GM23248 (cell line): ENCODE measurements at places on chromosomes 7 and 10. TPM values are rescaled to one million over a fixed set of nuclear protein-coding genes. Genes with fewer than 3 reads are reported as not detected.
A peak's percentile ranks its signal among the peaks of the same experiment; 100 is the strongest.

DNA sequence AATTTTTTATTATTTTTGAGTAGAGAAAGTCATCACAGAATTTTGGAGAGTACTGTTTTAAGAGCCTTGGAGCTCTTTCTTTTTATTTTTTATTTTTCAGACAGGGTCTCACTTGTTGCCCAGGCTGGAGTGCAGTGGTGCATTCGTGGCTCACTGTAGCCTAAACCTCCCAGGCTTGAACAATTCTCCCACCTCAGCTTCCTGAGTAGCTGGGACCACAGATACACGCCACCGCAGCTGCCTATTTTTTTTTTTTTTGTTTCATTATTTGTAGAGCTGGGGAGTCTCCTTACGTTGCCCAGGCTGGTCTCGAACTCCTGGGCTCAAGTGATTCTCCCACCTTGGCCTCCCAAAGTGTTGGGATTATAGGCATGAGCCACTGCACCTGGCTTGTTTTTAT is 10.6 kb downstream of the CPA4 start:
- no peaks in the 10 kb centered on the region for H3K27me3 ChIP-seq
- no peak overlapping the region for H3K4me3 ChIP-seq
- no peak overlapping the region for H3K27ac ChIP-seq
- no peaks in the 10 kb centered on the region for H3K4me1 ChIP-seq

POM121L12 gene
- not detected in 2 replicates for total RNA-seq

GRCh38 chr10:8508882-8509281 is 454.4 kb downstream of the GATA3 start:
- H3K27ac ChIP-seq = no peak overlapping the region
- H3K27me3 ChIP-seq = no peaks in the 10 kb centered on the region
- DNase-seq = no peak

GRCh38 chr7:149610441-149611011 is 112.9 kb upstream of the ZNF746 start:
- H3K27me3 ChIP-seq = no peaks in the 10 kb centered on the region
- H3K4me1 ChIP-seq = no peaks in the 10 kb centered on the region
- H3K36me3 ChIP-seq = peaks cover 20% of the 10 kb centered on the region
- H3K4me3 ChIP-seq = no peak overlapping the region

- no peak overlapping the region for H3K27ac ChIP-seq
- no peaks in the 10 kb centered on the region for H3K36me3 ChIP-seq
- no peaks in the 10 kb centered on the region for H3K4me1 ChIP-seq
Observed at GRCh38 chr7:69968969-69969556, 370.8 kb downstream of the AUTS2 start.

- no peaks in the 10 kb centered on the region for H3K27me3 ChIP-seq
- no peak overlapping the region for H3K27ac ChIP-seq
- no peak overlapping the region for H3K4me3 ChIP-seq
- peak; percentile 66 for DNase-seq
- H3K36me3 ChIP-seq = no peaks in the 10 kb centered on the region
Observed at GRCh38 chr10:88194041-88194887, 330.8 kb downstream of the PTEN start.

DNA sequence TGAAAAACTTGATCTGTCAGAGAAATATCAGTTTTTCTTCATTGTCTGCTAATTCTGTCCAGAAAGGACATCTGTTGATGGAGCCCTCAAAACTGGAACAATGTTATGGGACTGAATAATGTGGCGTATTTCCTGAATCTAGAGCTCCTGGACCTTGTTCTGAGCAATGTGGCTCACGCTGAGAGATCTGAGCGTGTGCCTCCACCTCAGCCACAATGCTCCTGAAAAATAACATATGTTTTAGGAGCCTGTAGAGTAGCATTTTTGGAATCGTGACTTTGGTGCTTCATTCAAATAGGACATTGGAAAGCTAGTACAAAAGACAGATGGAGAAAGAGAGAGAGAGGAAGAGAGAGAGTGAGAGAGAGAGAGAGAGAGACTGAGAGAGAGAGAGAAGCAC is 110.3 kb downstream of the BMPER start:
- H3K4me3 ChIP-seq = no peak overlapping the region
- H3K4me1 ChIP-seq = peaks cover 32% of the 10 kb centered on the region
- no peaks in the 10 kb centered on the region for H3K27me3 ChIP-seq
- no peak overlapping the region for H3K27ac ChIP-seq

DNA sequence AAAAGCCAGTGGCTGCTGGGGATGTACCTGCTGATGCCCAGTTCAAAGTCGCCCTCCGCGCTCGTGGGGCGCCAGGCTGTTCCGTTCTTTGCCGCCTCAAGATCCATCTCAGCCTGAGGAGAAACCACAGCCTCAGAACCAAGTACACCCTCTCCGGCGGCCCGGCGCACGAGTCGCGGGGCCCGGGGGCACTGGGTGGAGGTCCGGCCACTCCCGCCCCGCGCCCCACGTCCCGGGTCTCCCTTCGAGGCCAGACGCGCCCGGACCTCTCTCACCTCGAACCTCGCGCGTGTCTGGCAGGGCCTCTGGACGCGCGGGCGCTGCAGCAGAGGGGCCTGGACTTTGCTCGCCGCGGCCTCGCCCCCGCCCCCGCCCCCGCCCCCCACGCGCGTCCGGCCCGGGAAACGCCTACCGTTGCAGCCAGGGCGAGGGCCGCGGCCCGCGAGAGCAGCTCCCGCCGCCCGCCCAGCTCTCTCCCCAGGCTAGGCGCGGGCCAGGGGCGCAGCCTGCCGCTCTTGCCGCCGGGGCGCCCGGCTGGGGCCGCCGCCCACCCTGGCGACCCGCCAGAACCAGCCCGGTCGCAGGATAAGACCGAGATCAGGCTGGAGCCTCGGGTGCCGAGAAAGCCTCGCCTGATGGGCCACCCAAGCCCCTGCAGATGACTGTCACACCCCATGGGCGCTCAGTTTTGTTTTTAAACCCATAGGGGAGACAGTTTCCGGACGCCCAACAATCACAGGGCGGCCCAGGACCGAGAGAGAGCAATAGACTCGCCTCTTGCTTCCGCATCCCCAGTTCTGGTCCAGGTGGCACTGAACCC is at the start of gene ABCB4:
Gene ABCB4 (minus strand): TSS at position 322 of the 820 bp plus-strand sequence. CDS start 215 bp downstream, at position 107.
- peaks cover 11% of the 10 kb centered on the region; the same call in 1 of the 2 replicates for H3K27me3 ChIP-seq
- H3K4me3 ChIP-seq = peak within 1 kb of the TSS; percentile 72
- H3K4me1 ChIP-seq = peaks cover 14% of the 10 kb centered on the region
- DNase-seq = peak; percentile 41

HACD1 gene
- 64.0 and 81.3 TPM in 2 replicates for total RNA-seq

HKDC1 gene
- total RNA-seq = 0.13 and 0.32 TPM in 2 replicates

MYOZ1 gene
- 0.32 TPM in 1 of 2 replicates, not detected in the other for total RNA-seq

GRCh38 chr7:105352018-105352612 is 36.6 kb downstream of the SRPK2 start:
- no peaks in the 10 kb centered on the region for H3K27me3 ChIP-seq
- peak overlapping the region; percentile 64 for H3K4me3 ChIP-seq
- peak; percentile 93 for DNase-seq
- peaks cover 37% of the 10 kb centered on the region for H3K4me1 ChIP-seq
- H3K27ac ChIP-seq = peak overlapping the region; percentile 95

DNA sequence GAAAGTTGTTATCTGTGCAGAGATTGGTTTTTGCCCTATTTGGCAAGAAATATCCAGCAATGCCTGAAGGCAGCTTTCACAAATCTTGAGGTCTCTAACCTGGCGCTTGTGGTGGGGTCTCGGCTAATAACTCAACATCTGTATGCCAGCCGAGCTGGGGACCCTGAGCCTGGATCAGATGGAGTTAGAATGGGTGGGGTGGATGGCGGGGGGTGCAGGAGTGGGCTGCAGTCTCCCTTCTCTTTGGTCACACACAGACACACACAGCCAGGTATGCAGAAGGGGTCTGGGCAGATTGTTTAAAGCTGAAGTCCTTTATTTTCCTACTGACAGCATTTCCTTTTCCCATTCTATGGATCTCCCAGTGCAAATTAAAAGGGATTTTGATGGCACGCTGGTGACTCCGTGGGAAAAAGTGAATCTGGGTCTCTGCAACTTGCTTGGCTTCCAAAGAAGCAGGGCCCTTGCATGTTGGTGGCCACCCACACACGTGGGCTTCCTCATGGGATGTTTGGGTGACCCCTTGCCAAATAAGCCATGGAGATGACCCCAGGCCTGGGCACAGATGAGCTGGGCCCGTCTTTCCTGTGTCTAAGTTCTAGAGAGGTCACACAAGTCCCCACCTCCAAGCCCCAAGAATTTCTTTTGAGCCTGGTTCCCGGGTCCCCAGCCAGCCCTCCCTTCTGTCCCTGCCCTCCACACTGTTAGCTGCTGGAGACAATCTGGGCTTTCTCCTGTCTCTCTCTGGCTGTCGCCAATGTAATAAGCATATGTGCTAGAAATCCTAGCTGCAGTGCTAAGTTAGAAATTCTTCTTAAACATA is 39.9 kb upstream of the EMX2 start:
- no peaks in the 10 kb centered on the region for H3K36me3 ChIP-seq
- DNase-seq = no peak
- peaks cover 30% of the 10 kb centered on the region for H3K4me1 ChIP-seq

PNLIPRP3 gene
- not detected in 2 replicates for total RNA-seq

DNA sequence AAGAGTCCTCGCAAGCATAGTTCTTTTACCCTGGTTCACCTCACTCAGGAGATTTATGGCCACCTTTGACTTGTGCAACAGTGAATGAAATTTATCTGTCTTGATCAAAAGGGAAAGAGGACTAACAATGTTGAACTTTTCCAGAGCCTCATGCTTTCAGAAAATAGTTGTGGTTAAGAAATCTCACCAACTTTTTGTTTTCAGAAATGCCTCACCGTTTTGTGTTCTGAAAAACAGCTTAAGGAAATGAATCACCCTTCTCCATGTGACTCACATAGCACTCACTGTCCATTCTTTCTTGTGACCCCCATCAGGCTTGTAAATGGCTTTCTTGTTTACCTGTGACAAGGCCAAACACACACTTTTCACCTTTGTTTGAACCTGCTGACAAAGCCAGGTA is 148.6 kb upstream of the FAM3C start:
- no peak overlapping the region for H3K4me3 ChIP-seq
- peak; percentile 93 for DNase-seq
- peak overlapping the region; percentile 22 for H3K27ac ChIP-seq
- H3K4me1 ChIP-seq = peaks cover 15% of the 10 kb centered on the region; the same call in 1 of the 2 replicates
- peaks cover 49% of the 10 kb centered on the region for H3K27me3 ChIP-seq

- H3K27ac ChIP-seq = no peak overlapping the region
- H3K4me3 ChIP-seq = no peak overlapping the region
- DNase-seq = no peak
- no peaks in the 10 kb centered on the region for H3K4me1 ChIP-seq
Observed at GRCh38 chr10:54903745-54904144, 102.7 kb upstream of the PCDH15 start.

CCL24 gene
- total RNA-seq = not detected in 2 replicates

IFIT2 gene
- 3.5 and 7.0 TPM in 2 replicates for total RNA-seq

DNA sequence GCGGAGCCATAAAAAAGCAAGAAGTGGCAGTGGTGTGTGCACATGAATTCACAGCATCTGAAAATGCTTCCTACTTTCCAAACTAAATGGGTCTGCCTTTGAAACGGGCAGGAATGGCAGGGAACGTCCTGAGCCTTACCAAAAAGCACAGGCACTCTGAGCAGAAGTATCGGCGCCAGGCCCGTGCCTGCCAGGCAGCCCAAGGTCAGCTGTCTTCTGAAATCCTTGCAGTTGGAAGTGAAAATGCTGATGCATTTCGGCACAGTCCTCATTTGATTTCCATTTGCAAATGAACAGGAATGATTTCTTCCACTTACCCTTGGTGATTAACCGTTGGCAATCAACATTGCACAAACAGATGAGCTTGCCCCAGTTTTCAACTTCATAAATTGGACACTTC is 47.6 kb upstream of the MNX1 start:
- peaks cover 31% of the 10 kb centered on the region for H3K27me3 ChIP-seq
- H3K4me3 ChIP-seq = no peak overlapping the region
- DNase-seq = no peak
- H3K36me3 ChIP-seq = no peaks in the 10 kb centered on the region
- no peaks in the 10 kb centered on the region for H3K4me1 ChIP-seq
- H3K27ac ChIP-seq = no peak overlapping the region

- H3K36me3 ChIP-seq = no peaks in the 10 kb centered on the region
- H3K27ac ChIP-seq = no peak overlapping the region
- H3K4me1 ChIP-seq = peaks cover 7% of the 10 kb centered on the region; the same call in 1 of the 2 replicates
- H3K27me3 ChIP-seq = no peaks in the 10 kb centered on the region
- no peak overlapping the region for H3K4me3 ChIP-seq
Observed at GRCh38 chr10:132745971-132746370, 40.0 kb downstream of the NKX6-2 start.

SPDYE2B gene
- not detected in 2 replicates for total RNA-seq

POLR2J2 gene
- 0.43 and 0.51 TPM in 2 replicates for total RNA-seq

TFEC gene
- total RNA-seq = 0.51 TPM in 1 of 2 replicates, not detected in the other

CPA2 gene
- not detected in 2 replicates for total RNA-seq

CNTNAP2 gene
- not detected in 2 replicates for total RNA-seq

BTBD16 gene
- not detected in 2 replicates for total RNA-seq

DNA sequence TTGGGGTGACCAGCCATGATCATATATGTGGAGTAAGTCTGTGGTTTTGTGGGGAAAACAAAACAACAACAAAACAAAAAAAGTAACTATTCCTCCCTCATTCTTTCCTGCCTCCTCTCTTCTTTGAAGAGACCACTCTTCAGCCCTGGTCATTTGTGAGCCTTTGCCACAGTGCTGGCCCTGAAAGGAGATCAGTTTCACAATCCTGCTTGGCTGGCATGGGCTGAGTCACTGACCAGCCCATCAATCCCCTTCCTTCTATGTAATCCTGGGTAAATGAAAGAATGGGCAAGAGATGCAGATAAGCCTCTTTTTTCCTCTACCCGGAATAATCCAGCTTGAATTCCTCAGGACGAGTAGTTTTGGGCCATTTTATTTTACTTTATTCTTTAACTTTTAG is 13.6 kb downstream of the CSTF2T start:
- H3K27me3 ChIP-seq = no peaks in the 10 kb centered on the region
- peaks cover 15% of the 10 kb centered on the region for H3K4me1 ChIP-seq
- H3K27ac ChIP-seq = no peak overlapping the region
- DNase-seq = peak; percentile 59
- no peaks in the 10 kb centered on the region for H3K36me3 ChIP-seq

GRCh38 chr7:832167-832967 is at the start of gene SUN1:
Gene SUN1 (plus strand): TSS chr7:832476. CDS start chr7:832525, 49 bp downstream.
- H3K27me3 ChIP-seq = no peaks in the 10 kb centered on the region
- H3K4me1 ChIP-seq = peaks cover 32% of the 10 kb centered on the region
- peak within 1 kb of the TSS; percentile 67 for H3K4me3 ChIP-seq
- H3K36me3 ChIP-seq = no peaks in the 10 kb centered on the region
- DNase-seq = peak; percentile 79

ZNF804B gene
- not detected in 2 replicates for total RNA-seq

VIPR2 gene
- not detected in 2 replicates for total RNA-seq

DNA sequence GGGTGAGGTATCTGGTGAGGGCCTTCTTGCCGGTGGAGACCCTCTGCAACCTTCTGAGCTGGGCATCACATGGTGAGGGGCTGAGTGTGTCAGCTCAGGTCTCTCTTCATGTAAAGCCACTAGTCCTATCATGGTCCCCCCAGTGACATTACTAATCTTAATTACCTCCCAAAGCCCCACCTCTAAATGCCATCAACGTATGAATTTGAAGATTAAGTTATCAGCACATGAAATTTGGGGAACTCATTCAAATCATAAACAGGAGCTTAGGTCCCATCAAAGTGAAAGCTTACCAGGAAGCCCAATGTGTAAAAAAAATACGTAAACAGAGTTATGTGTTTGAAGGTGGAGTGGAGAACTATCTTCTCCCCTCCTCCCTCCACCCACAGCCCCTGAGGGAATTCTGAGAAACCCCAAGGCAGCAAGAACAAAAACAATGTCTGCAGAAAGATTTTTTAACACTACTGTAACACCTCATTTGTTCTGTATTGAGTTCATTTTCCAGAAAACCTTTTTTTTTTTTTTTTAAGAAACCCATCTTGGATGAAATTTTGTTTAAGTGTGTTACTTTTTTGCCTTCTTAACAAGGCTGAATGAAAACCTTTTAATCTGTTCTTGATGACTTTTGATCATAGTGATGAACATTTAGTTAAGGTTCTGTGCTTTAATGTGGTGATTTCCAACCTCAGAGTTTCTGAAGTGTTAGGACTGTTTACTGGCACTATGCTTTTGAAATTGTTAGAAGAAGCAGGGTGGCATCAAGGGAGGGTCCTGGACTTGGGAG is 19.1 kb upstream of the PCGF5 start:
- no peak overlapping the region for H3K27ac ChIP-seq
- no peak overlapping the region for H3K4me3 ChIP-seq
- peaks cover 29% of the 10 kb centered on the region for H3K4me1 ChIP-seq
- no peak for DNase-seq
